Mammary epithelial cell (primary cell): ENCODE measurements at places on chromosomes 13 and 19.

DNA sequence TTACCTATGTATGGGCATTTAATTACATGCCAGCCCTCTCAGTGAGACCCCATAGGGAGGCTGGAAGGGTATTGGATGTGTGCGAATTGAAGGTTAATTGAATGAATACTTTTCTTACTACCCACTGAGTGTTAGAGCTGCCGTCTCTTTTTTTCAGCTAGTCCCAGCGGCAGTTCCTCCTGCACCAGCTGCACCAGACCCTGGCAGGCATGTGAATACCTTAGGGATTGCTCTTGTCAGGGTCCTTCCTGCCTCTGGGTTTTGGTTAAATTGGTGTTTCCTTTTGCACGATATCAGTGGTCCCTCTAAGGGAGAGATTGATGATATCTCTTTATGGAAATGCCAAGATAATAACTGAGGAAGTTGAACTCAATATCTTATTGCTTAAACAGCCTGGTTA, 9.8 kb upstream of the CXCL17 start:
- DNase-seq = no peak

DNA sequence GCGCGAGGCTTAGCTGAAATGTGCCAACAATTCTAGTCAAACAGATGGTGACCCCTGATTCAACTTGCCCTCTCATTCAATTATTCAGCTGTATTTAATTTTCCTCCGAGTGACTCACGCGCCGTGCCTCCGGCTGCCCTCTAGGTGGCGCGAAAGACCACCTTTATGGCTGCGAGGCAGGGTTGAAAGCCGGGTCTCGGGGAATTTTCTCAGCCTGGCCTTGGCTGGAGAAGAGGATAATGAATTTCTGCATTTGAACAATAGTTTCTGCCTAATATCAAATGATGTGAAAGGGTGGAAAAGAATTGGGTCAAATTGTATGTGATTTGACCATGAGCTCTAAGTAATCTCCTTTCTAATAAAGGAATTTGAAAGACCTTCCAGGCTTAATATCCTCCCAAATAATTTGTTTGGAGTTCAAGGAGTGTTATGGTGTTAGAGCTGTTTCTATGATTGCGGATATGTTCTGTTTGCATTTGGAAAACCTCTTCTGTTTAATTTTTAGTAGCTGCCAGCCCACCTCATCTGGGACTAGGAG, 310.9 kb downstream of the ZNF536 start:
- DNase-seq = peak; percentile 68

GRCh38 chr19:55354698-55355212, at the start of gene COX6B2:
Gene COX6B2, minus strand, starts transcription at chr19:55354719. Its CDS starts 198 bp downstream, at chr19:55354521.
- DNase-seq = no peak

DNA sequence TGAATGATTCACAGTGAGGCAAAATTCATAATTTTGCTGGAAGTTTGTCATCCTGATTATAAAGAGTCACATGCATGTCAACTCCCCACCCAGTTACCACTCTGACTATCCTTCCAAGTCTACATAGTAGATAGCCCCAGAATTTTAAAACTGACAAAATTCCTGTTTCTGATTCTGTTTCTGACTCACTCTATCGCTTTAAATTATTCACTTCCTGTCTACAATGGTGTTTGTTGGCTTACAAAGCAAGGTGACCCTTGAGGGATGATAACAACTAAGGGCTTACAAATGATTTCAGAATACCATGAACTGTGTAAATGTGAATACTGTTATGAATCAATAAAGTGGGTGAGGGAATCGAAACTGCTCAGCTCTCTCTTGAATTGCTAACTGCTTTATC, 98.7 kb upstream of the KL start:
- DNase-seq = no peak

- peak; percentile 90 for DNase-seq
Measured at GRCh38 chr19:10553943-10554381, 10.3 kb downstream of the ATG4D start.

DNA sequence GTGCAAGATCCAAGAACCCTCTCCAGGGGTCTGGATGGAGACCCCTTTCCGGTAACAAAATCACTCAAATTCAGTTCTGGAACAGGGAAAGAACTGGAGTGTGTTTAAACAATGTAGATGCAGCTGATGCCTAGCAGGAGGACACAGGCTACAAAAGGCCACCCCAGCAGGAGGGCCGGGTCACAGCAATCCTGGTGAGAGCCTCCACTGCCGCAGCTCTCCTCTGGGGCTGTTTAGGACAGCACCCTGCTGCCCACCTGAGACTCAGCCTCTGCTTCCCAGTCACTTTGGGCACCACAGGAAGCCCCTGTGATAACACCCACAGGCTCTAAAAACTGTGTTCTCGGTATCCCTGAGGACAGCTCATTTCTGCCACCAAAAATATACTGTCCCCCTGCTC, 318.7 kb upstream of the NBEA start:
- DNase-seq = no peak

- no peak for DNase-seq
Measured at GRCh38 chr13:114100446-114101357, 31.7 kb downstream of the RASA3 start.

DNA sequence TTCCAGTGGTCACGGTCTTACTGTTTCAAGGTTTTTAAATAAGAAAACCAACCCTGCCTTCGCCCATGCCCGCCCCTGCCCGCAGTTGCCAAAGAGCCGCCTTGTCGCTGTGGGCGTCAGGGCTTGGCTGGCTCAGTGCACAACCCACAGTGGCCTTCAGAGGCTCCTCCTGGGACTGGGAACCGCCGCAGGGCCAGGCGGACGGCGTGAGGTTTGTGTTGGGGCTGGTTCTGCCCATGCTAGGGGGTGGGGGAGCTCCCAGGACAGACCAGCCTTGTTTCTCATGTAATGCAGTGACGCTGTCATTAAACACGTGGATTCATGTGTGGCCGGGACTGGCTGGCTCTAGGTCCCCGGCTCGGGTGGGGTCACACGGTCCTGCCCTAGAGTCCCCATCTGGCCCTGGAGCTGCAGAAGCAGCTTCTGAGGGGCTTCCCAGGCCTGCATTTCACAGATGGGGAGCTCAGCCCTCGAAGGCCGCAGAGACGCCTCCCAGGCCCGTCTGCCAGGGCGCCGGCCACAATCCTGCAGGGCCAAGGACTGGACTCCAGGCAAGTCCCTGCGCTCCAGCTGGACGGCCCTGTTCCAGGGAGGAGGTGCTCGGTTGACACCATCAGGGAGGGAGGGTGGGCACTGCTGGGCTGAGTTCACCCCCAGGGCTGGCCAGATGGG, 2.4 kb upstream of the TEKTIP1 start:
- DNase-seq = peak; percentile 39

- DNase-seq = no peak
Measured at GRCh38 chr13:36124236-36124822, 6.9 kb downstream of the DCLK1 start.

DNA sequence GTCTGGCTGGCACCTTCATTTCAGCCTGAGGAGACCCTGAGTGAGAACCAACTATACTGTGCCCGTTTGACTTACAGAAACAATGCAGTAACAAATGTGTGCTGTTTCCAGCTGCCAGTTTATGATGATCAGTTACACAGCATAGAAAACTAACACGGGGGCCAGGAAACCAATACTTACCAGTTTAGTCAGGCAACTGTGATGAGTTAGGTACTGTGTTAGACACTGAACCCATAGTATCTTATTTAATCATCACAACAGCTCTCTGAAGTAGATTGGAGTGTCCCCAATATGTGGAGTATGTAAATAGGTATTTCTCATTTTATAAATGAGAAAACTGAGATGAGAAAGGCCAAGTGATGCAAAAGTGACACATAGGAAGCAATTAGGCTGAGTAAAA, 620.9 kb upstream of the KLF12 start:
- no peak for DNase-seq

DNA sequence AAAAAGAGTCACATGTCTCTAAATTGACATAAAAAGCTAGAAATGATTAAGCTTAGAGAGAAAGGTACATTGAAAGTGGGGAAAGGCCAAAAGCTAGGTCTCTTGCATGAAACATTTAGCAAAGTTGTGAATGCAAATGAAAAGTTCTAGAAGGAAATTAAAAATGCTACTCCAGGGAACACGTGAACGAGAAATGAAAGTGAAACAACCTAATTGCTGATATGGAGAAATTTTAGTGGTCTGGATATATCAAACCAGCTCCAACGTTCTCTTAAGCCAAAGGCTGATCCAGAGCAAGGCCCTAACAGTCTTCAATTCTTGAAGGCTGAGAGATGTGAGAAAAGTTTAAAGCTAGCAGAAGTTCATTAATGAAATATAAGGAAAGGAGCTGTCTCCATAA, 419.8 kb downstream of the SLITRK6 start:
- DNase-seq = no peak

DNA sequence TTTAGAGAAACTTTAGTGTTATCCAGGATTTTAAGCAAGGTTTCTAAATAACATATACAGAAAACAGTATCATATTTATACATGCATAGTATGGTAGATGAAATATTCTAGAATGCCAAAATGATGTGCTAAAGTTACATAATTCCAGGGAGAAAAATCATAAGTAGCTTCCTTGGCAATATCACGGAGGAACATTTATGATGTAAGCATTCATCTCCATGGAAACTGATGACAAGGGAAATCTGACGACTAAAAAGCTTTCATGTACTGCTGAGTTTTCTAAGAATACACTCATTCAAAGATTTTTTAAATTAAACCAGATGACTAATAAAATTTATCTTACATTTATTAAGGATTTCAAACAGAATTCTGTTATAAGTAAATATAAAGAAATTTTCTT, 4.7 kb downstream of the TEX30 start:
- DNase-seq = no peak

GRCh38 chr13:50724438-50724837, 119.1 kb downstream of the DLEU7 start:
- DNase-seq = no peak

GRCh38 chr13:64993514-64994164, 2236.5 kb downstream of the PCDH9 start:
- DNase-seq = no peak

DNA sequence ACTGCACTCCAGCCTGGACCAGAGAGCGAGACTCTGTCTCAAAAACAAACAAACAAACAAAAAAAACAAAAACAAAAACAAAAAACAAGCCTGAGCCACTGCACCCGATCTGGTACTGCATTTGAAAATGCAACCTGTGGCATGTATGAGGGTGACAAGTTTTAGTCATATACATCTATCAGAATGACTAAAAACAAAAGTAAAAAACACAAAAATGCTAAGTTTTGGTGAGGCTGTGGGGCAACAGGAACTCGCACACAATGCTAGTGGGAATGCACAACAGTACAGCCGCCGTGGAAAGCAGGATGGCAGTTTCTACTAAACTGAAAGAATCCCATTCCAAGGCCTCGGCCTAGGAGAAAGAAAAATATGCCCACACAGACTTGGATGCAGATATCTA, 7.8 kb downstream of the EBPL start:
- no peak for DNase-seq

DNA sequence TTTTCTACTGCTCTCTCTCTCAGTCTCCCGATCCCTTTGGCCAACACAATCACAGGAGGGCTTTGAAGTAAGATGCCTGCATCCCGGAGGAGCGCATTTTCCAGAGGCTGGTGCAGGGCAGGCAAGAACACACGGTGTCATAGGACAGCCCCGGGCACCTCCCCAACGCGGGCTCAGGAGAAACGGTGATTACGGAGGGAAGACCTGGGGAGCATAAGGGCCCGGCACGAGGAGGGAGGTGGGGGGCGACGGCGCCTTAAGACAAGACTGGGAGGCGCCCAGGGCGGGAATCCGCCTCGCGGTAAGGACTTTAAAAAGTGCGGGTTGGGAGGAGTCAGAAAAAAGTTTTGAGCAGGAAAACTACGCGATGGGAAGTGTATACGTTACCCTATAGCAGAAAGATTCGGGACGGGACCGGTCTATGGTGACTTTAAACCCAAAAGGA, 18.7 kb upstream of the ZNF888 start:
- peak; percentile 26 for DNase-seq

DNA sequence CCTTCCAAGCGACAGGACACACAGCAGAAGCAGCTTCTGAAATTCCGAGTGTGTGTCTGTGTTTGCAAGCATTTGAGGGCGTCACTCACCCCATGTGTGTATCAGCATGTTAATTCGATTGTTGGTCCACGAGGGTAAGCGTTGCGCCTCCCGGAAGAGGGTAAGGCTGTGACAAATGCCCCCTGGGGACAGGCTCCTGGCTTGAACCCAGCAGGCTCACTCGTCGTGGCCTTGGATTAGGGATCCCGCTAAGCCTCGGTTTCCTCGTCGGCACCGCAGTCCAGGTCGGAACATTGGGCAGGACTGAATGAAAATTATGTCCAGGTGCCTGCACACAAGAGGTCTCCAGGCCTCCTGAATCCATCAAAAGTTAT, 606 bp upstream of the STXBP2 start:
- DNase-seq = no peak

DNA sequence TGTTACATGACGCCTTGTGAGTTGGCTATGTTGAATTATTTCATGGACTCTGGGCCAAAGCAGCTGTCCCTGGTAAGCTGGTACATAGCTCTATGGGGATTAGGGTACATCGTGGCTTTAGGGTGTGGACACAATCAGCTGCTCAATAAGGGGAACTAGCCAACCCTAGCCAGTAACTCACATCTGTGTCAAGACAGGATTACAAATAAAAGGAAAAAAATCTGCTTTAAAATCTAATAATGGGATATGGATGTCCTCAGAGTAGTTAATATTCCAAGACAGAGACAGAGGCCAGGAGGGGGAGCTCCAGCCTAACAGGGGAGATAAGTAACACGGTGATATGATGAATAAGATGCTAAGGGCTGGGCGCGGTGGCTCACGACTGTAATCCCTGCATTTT, 21.1 kb upstream of the ZNF766 start:
- DNase-seq = peak; percentile 42

- DNase-seq = peak; percentile 77
Measured at GRCh38 chr19:47723581-47723940, 10.3 kb downstream of the EHD2 start.
